ENCODE measurements at places on chromosomes 12 and 14.

GRCh38 chr12:103912069-103912468 is 18.1 kb upstream of the HSP90B1 start:
- DNase-seq, result no peak

DNA sequence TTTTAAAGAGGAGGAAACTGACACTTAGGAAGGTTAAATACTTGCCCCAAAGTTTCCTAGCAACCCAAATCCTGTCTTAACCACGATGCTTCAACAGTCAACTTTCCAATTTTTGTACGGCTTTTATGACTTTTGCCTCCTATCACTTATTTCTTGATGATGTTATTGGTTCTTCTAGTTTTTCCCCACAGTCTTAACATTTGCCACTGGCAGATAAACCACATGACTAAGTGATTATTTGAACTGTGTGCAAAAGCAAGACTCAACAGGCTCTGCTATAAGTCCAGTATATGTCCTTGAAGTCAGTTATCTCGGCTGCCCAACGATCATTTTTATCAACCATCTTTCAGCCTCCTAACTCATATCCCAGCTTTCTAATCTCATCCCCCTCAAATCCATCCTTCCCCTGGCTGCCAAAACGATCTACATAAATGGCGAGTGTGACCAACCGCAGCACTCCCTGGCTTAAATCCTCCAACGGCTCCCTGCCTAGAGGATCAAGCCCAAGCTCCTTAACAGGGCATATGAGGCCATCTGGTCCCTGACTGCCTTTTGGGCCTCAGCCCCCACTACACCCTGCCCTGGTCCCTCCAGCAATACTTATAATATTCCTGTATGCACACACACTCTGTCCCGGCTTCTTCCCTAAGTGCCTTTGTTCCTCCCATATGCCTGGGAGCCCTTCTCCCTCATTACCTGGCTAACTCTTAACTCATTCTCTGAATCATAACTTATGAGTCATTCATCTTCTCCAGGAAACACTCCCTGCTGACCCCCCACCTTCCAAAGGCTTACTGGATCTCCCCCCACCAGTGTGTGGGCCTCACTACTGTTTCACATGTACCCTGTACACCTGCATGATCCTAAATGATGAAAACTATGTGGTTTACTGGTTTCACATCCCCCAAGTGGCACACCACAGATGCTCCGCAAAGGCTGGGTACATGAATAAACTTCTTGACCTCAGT is 8.8 kb downstream of the VPS37B start:
- DNase-seq, result no peak

DNA sequence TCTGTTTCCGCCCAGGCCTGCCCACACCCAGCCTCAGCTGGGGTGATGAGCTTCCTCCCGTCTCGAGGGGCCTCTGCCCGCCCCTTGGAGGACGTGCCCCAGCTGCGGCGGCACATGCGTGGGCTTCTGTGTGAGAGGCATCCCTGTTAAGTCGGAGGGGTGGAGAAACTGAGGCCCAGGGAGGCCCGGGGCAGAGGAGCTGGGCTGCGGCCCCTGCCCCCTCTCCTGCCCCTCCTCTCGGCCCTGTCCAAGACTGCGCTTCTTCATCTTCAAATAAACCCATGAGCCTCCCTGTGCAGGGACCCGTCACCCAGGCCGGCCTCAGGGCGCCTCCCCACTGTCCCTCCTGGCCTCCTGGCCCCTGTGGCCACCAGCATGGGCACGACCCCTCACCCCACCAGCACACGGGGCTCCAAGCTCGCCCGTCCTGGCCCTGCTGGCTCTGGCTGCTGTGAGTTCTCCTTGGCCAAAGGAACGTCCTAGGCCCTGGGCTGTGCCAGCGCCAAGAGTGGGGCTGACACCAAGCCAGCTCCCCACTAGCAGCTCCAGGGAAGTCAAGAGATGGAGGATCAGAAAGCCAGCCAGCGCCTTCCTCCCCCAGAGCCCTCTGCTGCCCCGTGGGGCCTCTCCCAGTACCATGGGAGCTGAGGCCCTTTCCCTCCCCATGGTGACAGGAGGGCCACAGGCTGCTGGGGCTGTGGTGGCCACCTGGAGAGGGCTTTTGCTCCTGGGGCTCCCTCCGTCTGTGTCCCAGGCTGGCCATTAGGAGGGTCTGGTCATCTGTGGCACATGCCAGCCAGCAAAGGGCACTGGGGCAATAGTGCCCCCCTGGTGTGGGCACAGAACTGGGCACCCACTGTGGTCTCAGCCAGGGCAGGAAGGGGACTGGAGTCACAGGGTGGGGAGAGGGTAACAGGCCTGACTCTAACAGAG is 180.4 kb downstream of the KIF26A start:
- peak; percentile 63 for DNase-seq

DNA sequence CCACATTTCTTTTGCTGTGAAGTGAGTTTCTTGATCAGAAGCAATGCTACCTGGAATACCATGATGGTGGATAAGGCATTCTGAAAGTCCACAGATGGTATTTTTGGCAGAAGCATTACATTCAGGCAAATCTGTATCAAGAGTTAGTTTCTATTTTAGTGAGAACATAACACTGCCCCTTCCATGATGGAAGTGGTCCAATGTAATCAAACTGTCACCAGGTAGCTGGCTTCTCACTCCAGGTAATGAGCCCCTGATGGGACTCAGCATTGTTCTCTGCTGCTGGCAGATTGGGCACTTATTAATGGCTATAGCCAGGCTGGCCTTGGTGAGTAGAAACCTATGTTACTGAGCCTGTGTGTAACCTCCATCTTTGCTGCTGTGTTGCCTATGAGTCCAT is 80.7 kb downstream of the KCNA5 start:
- no peak for DNase-seq

GRCh38 chr14:90109858-90110257 is 48.1 kb downstream of the KCNK13 start:
- DNase-seq, result no peak

- DNase-seq, result no peak
Measured at GRCh38 chr12:14191612-14192011, 173.9 kb upstream of the ATF7IP start.

DNA sequence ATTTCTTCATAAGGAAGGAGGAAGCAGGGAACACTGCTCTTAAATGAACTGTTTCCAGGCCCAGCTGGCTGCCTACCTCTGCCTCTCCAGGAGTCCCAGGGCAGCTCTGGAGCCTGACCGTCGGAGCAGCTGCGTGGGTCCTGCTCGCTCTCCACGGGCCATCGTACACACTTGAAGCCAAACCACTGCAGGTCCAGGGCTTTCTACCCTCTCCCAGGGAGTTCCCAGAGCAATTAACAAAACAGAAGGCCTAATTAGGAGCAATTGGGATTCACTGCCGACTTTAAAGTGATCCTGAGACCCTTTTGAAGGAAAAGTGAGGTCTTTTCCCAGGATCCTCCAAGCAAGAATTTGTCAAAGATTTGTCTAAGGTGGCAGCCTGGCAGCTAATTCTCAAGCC is 76.9 kb downstream of the OTX2 start:
- no peak for DNase-seq

GRCh38 chr14:24979725-24980239 is 70.2 kb downstream of the STXBP6 start:
- DNase-seq, result no peak

GRCh38 chr12:89161557-89161956 is 190.7 kb downstream of the DUSP6 start:
- DNase-seq, result no peak

DNA sequence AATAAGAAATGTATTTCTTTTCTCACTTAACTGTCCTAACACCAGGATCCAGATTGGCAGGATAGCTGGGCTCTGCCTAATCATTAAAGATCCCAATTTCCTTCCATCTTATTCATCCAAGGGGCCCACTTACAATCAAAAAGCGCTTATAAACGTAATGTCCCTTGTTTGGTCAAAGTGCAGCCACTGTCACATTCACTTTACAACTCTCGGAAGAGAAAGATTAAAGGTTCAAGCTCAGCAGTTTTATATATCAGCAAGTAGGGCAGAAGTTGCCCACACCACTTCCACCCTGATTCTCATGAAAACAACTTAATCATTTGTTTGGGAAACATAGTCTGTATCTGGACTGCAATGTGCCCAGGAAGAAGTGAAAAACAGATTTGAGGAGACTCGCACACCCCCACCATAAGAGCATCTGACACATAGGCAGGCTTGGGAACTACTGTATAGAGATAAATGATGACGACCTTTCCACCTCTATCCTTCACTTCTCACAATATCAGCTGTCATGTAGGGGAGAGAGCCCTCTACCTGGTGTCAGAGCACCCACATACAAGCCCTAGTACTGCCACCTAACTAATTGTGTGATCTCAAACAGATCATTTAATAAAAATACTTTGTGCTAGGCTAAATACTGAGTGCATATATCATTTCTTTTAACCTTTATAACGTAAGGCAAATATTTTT is 80.8 kb downstream of the CAPZA3 start:
- DNase-seq, result no peak

GRCh38 chr14:32934073-32934880 is 4.4 kb upstream of the NPAS3 start:
- DNase-seq, result no peak

GRCh38 chr12:119788786-119789185 is 88.3 kb downstream of the CIT start:
- no peak for DNase-seq

GRCh38 chr14:37019488-37019887 is 152.9 kb downstream of the SLC25A21 start:
- no peak for DNase-seq

DNA sequence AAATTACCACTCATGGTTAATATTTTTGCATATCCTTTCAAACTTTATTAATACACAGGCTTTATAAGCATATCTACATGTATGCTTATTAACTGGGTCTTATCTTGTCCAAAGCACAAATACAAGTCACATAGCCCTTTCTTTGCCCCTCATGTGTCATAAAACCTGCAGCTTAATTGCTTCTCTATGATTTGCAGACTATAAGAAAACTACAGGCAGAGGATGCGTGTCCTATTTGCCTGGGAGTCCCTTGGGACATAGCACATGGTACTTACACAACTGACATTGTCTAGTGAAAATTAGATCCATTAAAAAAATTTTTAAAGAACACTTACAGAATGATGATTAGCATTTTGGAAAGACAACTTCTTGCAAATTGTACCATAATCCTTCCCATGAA is 190.5 kb upstream of the PLEKHA5 start:
- no peak for DNase-seq

DNA sequence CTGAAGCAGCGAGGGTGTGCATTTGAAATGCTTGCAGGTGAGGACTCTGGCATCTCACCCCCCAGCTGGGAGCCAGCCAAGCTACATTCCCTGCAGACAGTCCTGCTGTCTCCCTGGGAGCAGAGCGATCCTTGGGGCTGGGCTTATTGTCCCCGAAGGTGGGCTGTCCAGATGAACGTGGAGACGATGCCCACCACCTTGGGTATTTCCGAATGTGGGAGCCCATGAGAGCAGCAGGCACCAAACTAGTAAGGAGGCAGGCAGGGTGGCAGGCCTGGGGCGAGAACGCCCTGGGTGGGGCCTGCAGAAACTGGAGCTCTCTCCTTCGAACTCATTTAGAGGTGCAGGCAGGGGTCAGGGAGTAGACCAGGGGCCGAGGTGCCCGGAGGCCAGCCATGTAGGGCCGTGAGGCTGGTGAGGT is 18.5 kb downstream of the ZBTB42 start:
- DNase-seq, result peak; percentile 69

DNA sequence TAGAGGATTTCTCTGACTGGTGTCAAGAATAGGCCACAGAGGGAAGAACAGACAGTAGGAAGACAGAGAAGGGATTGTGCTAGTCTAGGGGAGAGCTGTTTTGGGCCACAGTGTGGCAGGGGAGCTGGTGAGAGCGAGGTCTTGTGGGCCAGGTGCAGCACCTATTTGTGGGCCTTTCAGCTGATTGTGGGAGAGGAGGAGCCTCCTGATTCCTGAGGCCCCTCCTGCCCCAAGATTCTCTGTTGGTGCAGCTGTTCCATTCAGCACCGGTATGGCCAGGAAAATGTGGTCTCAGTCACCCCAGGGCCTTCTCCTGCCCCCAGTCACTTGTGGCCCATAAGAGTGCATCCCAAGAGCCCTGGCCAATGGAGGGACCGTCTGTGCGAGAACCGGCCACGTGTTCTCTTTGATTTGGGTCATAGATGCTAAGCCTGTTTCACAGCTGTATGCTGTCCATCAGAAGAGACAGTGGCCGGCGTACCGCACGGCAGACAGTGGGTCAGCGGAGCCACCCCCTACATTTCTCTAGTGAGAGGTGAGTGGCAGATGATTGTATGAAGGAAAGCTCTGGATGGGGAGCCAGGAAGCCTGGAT is 27.7 kb downstream of the TPCN1 start:
- DNase-seq, result peak; percentile 34

DNA sequence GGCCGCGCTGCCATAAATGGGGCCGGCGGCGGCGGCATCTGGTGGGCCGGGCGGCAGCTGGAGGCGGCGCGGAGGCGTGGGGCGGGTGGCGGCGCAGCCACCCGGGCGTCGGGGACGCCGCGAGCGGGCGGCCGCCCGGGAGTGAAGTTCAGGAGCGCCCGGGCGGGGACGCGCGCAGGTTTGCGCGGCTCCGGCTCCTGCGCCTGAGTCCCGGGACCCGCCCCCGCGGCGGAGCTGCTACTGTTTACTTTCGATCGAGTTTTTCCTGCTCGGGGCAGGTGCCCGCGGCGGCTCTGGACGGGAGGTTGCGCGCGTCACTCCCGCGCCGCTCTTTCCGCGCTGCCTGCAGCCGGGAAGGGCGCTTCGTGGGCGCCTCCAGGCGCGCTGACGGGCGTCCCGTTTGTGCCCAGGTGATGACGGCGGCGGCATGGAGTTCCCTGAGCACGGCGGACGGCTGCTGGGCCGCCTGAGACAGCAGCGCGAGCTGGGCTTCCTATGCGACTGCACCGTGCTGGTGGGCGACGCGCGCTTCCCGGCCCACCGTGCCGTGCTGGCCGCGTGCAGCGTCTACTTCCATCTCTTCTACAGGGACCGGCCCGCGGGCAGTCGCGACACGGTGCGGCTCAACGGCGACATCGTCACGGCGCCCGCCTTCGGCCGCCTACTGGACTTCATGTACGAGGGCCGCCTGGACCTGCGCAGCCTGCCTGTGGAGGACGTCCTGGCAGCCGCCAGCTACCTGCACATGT is at the start of gene ZBTB42:
Gene ZBTB42, plus strand, starts transcription at position 331 of the 749 bp plus-strand sequence. Its CDS starts 97 bp downstream, at position 428.
- DNase-seq, result peak; percentile 93

DNA sequence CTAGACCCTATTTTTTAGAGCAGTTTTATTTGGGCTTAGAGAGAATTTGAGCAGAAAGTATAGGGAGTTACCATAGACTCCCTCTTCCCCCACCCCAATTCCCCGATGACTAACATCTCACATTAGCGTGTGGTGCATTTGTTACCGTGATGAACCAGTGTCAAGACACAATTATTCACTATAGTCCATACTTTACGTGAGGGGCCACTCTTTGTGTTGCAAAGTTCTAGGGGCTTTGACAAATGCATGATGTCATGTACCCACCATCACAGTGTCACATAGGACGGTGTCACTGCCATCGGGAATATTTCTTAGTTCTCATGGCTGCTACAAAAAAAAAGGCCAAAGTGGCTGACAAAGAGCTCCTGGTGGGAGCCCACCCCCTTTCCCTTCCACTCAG is 119.1 kb downstream of the PHETA1 start:
- DNase-seq, result no peak

GRCh38 chr12:11822081-11822834 is 172.8 kb downstream of the ETV6 start:
- DNase-seq, result no peak

GRCh38 chr14:104792945-104793702 is 2.4 kb downstream of the AKT1 start:
- no peak for DNase-seq

GRCh38 chr12:126369487-126370463 is 1304.5 kb downstream of the AACS start:
- DNase-seq, result no peak

- DNase-seq, result no peak
Measured at GRCh38 chr12:4223273-4223845, 50.2 kb upstream of the CCND2 start.

All from spleen (tissue), 13 donors.